ENCODE measurements at places on chromosomes 1 and 21.

- no peak for DNase-seq
- no peaks in the 10 kb centered on the region for H3K4me1 ChIP-seq
- no peak overlapping the region for H3K27ac ChIP-seq
- H3K36me3 ChIP-seq = no peaks in the 10 kb centered on the region
These were observed 376.7 kb upstream of the ADGRL2 start for GRCh38 chr1:81424061-81424460.

DNA sequence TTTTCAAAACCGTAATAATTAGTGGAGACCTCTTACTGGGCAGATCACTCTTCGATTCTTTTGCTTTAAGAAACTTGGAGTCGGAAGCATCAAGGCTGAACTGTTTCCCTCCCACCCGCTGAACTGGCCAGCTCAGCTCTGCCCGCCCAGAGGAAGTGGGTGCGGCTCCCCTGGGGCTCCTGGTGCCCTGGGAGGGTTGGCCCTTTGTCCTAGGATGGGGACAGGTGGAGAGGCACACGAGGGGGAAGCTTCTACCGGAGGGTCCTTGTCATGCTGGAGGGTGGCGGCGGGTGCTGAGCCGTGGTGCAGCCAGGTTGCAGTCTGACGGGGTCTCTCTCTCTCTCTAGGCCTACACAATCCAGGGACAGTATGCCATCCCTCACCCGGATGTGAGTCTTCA lies 64.3 kb upstream of the COL6A1 start:
- H3K27ac ChIP-seq = no peak overlapping the region
- no peak for DNase-seq
- no peaks in the 10 kb centered on the region for H3K36me3 ChIP-seq
- H3K4me1 ChIP-seq = no peaks in the 10 kb centered on the region

DNA sequence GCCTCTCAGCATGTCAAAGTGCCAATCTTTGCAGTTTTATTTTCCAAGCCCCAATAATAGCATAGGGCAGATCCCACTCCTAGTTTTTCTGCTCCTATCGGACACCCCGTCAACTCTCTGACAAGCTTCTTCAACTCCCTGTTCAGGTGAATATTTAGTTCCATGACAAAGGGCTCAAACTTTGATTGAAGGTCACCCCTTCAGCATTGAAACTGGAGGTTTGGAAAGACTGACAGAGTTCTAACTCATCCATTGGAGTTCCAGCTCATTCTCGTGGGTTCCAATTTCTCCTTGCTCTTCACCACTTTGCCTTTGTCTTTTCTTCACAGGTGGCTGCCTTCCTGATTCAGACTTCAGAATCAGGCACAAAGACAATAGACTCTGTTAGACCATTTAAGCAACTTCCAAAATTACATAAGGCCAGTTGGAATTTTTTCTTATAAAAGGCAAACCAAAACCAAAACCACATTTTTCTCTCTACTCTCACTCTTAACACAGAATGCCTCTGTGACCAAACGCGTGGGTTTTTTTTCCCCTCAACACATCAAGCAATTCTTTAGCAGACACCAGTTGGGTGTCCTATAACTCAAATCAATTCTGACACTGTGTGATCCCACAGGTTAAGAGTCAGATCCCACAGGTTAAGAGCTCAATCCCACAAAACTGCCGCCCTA lies 169.3 kb upstream of the USP25 start:
- no peaks in the 10 kb centered on the region for H3K36me3 ChIP-seq
- DNase-seq = no peak
- no peaks in the 10 kb centered on the region for H3K27me3 ChIP-seq
- H3K4me3 ChIP-seq = no peak overlapping the region
- H3K4me1 ChIP-seq = no peaks in the 10 kb centered on the region

GRCh38 chr21:36976882-36977651 lies 10.6 kb upstream of the HLCS start:
- no peak overlapping the region for H3K4me3 ChIP-seq
- peak overlapping the region; percentile 33 for H3K27ac ChIP-seq
- peak; percentile 17 for DNase-seq

DNA sequence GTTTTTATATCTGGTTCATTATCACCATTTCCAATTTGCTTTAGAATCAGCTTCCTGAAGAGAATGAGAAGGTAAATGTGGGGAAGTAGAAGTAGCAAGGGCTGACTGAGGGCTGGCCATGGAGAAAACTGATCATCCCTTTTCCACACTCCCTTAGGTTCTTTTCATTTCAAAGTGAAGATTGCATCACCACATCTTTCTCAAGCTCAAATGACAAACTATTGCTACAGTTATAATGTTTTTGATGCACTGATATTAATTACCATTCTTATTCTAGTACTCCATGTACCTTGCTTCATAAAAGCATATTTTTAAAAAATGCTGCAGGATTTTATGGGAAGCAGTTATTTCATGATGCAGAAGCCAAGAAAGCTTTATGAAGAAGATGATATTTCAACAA lies 7.9 kb upstream of the AK5 start:
- no peaks in the 10 kb centered on the region for H3K4me1 ChIP-seq
- H3K27ac ChIP-seq = no peak overlapping the region
- no peak overlapping the region for H3K4me3 ChIP-seq
- no peak for DNase-seq
- no peaks in the 10 kb centered on the region for H3K36me3 ChIP-seq
- no peaks in the 10 kb centered on the region for H3K27me3 ChIP-seq

Data from transverse colon (tissue), 4 donors.